CD4-positive, CD25-positive, alpha-beta regulatory T cell (primary cell): ENCODE measurements at places on chromosomes 1 and 21. TPM values are rescaled to one million over a fixed set of nuclear protein-coding genes. Genes with fewer than 3 reads are reported as not detected.

DNA sequence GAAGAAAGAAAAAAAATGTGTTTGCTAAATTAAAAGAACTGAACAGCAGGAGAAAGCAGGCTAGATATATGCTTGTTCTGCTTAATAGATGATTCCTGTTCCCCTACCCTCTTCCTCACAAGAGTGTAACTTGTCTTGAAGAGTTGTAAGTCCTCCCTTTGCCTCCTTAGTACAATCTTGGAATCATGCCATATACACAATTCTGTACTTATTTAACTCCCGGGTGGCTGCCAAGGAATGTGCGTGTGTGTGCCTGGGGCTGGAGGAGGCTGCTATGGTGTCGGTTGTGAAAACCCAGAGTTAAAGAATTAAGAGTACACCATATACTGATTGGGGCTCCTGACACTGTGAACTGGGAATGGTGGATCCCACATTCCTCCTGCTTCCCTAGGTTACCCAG, 194.2 kb downstream of the SIPA1L2 start:
- no peak for DNase-seq

- DNase-seq = no peak
These were observed 29.4 kb downstream of the OLFML2B start for GRCh38 chr1:161994175-161994668.

DNA sequence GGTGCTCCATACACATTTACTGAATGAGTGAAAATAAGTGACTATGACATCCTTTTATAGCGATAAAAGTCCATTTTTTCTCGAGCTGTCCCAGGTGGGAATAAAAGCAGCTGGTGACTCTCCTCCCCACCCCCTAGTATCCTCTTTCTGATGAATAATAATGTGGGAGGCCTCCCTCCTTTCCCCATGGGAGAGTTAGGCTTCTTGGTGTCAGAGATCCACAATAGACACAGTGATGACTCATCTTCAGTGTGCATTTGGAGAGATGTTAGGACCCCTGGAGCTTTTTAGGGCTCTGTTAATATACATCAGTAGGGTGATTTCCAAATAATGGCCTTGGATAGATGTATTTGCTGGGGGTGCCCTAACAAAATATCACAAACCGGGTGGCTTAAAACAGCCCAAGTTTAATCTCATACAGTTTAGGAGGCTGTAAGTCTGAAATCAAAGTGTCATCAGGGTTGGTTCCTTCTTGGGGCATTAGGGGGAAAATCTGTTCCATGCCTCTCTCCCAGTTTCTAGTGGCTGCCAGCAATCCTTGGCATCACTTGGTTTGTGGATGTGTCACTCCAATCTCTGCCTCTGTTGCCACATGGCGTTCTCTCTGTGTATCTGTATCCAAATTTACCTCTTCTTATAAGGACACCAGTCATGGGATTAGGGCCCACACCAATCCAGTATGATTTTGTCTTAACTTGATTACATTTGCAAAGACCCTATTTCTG, 4.4 kb upstream of the PHC2 start:
- no peak for DNase-seq

- DNase-seq = no peak
These were observed 196.0 kb downstream of the URB2 start for GRCh38 chr1:229822026-229822425.

DNA sequence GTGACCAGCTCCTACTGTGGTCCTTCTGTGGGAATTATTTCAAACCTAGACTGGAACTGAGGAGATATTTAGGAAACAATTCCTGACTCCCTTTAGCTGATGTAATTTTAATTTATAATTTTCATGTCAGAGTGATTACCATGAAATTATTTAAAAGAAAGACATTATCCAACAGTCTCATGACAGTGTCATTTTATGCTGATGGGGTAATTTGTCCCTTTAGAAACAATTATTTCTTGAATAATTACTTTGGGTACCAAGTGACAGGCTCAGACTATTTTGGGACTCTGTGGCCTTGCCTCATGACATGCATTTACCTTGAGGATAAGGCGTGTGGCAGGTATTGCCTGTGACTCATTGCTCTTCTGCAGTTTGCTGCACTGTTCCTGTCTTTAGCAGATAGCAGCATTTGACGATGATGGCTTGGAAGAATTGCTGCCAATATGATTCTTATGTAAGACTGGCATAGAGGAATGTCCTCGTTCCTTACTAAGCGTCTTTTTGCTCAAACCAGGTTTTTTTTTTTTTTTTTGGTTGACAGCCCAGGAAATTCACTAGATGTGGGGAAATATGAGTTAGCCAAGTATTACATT, 206.0 kb upstream of the HMCN1 start:
- DNase-seq = no peak

- DNase-seq = no peak
These were observed 48.1 kb upstream of the GOLT1A start for GRCh38 chr1:204261746-204262505.

DNA sequence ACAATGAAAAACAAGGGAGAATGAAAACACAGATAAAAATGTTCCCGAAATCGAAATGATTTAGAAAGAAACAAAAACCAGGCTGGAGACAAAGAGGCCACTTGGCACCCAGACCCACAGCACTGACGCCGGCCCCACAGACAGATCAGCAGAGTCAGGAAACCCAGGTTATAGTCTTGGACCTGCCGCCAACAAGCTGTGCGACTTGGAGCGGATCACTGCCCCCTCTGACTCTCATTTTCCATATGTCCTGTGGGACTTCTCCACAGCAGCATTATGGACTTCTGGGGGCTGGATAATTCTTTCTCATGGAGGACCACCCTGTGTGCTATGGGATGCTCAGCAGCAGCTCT, 72.4 kb downstream of the MATN1 start:
- no peak for DNase-seq

- no peak for DNase-seq
These were observed 75.9 kb downstream of the PRDM2 start for GRCh38 chr1:13775916-13776315.

Gene IL19
- total RNA-seq = not detected

Gene MCOLN3
- not detected for total RNA-seq

Gene KCNE2
- not detected for total RNA-seq

DNA sequence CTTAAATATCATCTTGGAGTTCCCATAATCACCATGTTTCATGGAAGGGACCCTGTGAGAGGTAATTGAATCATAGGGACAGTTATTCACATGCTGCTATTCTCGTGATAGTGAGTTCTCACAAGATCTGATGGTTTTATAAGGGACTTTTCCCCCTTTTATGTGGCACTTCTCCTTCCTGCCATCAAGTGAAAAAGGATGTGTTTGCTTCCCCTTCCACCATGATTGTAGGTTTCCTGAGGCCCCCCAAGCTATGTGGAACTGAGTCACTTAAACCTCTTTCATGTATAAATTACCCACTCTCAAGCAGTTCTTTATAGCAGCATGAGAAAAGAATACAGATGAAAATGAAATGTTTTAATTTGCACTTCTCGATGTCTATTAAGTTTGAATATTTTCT, 112.0 kb downstream of the ZNF648 start:
- no peak for DNase-seq

GRCh38 chr1:11434926-11435325, 44.0 kb upstream of the DISP3 start:
- DNase-seq = no peak

Gene CD84
- 135 TPM for total RNA-seq

- no peak for DNase-seq
These were observed 661.8 kb downstream of the MATN1 start for GRCh38 chr1:30061292-30062220.

Gene CDC7
- 6.2 TPM for total RNA-seq

Gene GBP4
- 64.4 TPM for total RNA-seq

Gene KIAA0040
- total RNA-seq = 50.1 TPM

Gene OPRD1
- not detected for total RNA-seq

- DNase-seq = no peak
These were observed 16.9 kb downstream of the NRDC start for GRCh38 chr1:51861669-51862068.

GRCh38 chr1:161739865-161740566, 9.6 kb upstream of the DUSP12 start:
- no peak for DNase-seq

Gene RIMS3
- 3.8 TPM for total RNA-seq

GRCh38 chr1:99763956-99764355, 2.5 kb downstream of the FRRS1 start:
- no peak for DNase-seq

Gene FCRL5
- total RNA-seq = 0.22 TPM

DNA sequence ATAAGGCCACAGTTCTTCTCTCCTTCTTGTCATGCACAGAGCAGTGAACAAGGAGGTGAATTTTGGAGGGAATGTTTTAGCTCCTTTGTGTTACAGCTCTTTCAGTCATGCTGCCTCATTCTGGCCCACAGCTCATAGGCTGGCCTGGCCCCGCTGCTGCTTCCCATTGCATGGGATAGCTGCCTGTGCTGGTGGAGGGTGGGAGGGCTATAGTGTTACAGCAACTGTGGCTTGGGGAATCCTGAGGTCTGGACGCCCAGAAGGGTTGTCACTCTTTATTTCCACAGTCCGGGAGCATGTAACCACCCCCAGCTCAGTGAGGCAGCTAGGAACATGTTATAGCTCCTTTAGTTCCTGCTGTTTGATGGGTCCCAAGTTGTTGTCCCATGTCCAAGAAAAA, 210.3 kb downstream of the AMY1C start:
- no peak for DNase-seq

DNA sequence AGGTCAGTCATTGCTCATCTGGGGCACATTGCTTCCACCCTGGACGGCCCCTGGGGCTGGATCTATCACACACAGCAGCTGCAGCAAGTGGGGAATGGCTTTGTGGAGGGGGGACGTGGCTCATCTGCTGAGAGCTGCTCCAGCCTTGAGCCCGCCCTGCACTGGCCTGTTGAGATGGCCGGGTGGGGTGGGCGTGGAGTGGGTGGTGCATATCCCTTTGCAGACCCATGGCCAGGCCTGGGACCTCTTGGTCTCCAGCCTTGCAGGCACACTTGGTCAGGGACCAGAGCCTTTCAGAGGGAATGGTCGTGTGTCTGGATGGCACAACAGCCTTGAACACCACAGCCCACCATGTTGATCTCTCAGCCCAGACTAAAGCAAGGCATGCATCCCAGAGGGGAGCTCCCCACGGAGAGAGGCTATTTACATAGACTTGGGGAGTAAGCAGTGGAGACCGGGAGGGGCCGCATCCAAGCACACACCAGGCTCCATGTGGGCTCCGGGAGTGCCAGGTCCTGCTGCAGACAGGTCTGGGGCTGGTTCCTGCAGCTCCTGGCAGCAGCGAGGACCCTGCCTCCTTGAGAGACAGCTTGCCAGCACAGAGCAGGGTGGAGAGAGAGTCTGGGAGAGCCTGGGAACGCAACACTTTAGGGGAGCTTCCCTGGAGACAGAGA, 52.8 kb upstream of the SELENON start:
- no peak for DNase-seq

DNA sequence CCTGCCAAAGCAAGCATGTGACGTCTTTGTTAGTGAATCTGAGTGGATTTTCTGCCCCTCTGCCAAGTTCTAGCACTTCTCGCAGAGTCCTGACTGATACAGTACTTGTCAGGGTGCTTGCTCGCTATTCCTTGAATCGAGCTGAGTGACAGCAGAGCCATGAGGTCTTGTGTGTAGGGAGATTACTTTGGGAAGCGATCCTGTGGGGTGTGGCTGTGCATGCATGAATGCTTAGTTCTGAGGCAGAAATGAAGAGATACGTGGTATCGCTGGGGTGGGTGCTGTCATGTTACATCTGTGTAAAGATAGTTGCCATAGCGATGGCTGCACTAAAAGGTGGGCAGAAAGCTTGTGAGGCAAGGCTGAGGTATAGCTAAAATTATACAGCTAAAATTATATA, 19.3 kb upstream of the DNAJC28 start:
- DNase-seq = no peak

Gene MAN1C1
- 15.1 TPM for total RNA-seq

GRCh38 chr1:18953731-18954231, 2.7 kb downstream of the IFFO2 start:
- no peak for DNase-seq

DNA sequence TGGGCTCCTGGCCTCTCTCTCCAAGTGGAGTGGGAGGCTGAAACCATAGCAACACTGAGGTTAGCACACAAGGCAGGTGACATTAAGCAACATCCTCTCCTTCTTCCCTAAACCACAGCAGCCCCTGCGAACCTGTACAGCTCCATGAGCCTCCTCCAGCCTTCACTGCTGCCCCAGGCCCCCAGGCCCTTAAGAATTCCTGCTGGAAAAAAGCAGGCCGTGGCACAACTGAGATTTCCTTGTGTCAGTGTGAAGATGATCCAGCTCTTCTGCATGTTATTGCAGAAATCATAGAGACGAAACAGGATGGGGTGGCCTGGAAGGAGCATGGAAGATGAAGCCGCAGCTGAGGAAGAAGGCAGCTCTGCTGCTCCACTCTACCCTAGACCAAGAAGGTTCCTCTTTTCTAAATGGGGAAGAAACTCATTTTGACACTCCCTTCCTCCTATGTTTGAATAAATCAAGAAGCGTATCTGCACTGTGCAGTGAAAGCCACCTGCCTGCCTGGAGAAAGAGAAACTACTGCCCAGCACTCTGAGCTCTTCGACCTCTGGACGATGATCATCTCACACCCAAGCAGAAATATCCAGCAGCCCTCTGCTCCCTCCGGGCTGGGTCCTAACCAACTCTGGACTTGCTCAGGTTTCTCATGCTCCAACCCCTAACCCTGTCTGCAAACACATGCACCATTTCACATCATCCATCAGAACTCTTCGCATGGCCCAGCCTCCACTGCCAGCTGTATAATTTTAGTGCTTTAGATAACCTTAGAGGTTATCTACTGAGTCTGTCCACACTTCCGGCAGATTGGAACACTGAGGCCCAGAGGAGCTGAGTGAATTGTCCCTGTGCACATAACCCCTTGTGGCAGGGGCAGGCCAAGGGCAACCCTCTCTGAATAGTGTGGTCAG, 20.7 kb downstream of the SH3BP5L start:
- no peak for DNase-seq
